ENCODE measurements at places on chromosomes 2 and 18. TPM values are rescaled to one million over a fixed set of nuclear protein-coding genes. Genes with fewer than 3 reads are reported as not detected.

The KATNAL2 gene
- total RNA-seq = 10.4 TPM

The RESP18 gene
- total RNA-seq = not detected

The IL18RAP gene
- total RNA-seq = 0.09 TPM

The TBC1D8 gene
- total RNA-seq = 21.3 TPM

The CLHC1 gene
- 36.5 TPM for total RNA-seq

The PIKFYVE gene
- 39.2 TPM for total RNA-seq

The TFCP2L1 gene
- under 0.01 TPM for total RNA-seq

The UCN gene
- total RNA-seq = 1.1 TPM

The RAD51AP2 gene
- total RNA-seq = not detected

The LBH gene
- total RNA-seq = 61.2 TPM

The PDE6D gene
- 14.1 TPM for total RNA-seq

The UPP2 gene
- total RNA-seq = not detected

The ZNF385B gene
- total RNA-seq = 4.8 TPM

The TMEFF2 gene
- total RNA-seq = 4.7 TPM

The M1AP gene
- not detected for total RNA-seq

The IL1A gene
- 0.90 TPM for total RNA-seq

The SERPINB10 gene
- not detected for total RNA-seq

The SULT1C4 gene
- 0.33 TPM for total RNA-seq

The NGEF gene
- 1.1 TPM for total RNA-seq

The TFPI gene
- total RNA-seq = 72.5 TPM

The PKDCC gene
- total RNA-seq = 57.8 TPM

The TRAF3IP1 gene
- total RNA-seq = 8.4 TPM

The ALK gene
- total RNA-seq = 0.27 TPM

The TTR gene
- total RNA-seq = not detected

The CKAP2L gene
- total RNA-seq = 26.4 TPM

The TMEM247 gene
- total RNA-seq = not detected

The RALB gene
- total RNA-seq = 73.7 TPM

The DPYSL5 gene
- not detected for total RNA-seq

The UNC50 gene
- total RNA-seq = 49.6 TPM

The KCNJ3 gene
- total RNA-seq = not detected

The REG1B gene
- not detected for total RNA-seq

The LBX2 gene
- total RNA-seq = 3.0 TPM

Data from fibroblast of the aortic adventitia (primary cell).